ENCODE measurements at places on chromosomes 3 and 15.

- no peak for DNase-seq
Observed at GRCh38 chr3:66270288-66270687, 49.5 kb downstream of the SLC25A26 start.

GRCh38 chr3:15290736-15291135 lies 41.6 kb downstream of the SH3BP5 start:
- DNase-seq = no peak

GRCh38 chr3:147119989-147120388 lies 286.4 kb downstream of the ZIC4 start:
- no peak for DNase-seq

DNA sequence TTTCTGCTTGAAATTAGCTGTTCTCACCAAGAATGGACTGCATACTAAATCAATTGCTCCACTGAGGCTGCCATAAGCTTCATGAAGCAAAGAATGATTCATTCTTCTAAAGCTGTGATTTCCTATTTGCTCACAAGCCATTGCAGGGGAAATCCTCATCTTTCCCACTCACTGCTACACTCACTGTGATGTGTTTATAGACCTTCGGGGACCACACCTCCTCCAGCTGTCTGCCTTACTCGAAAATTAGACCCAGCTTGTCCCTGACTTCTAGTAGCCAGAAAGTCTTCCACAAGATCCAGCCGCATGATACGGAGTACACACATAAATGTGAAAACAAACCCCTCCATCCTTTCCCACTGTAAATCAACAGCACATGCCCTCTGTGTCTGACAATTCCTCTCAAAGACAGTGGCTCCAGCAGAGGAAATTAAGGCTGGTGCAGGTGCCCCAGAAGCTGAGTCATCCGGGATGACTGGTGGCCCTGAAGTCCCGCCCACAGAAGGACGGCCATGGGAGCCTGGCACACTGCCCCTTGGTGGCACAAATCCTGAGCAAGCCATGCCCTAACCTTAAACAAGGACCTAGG lies 172.0 kb downstream of the STT3B start:
- no peak for DNase-seq

DNA sequence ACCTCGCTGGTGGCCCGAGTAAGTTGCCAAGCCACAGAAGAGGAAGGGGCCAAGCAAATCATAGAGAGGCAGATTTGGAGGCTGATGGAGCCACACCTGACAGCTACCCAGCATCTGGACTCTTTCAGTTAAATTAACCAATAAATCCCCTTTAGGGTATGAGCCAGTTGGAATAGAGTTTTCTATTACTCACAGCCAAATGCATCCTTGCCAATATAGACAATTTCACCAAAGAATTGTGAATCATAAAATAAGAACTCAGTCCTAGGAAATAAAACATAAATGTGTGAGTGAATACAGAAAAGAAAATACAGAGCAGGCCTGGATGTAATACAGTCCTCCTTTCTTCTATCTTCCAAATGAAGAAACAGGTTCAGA lies 161.6 kb upstream of the ANKRD28 start:
- no peak for DNase-seq

GRCh38 chr3:57852896-57853295 lies 96.8 kb downstream of the SLMAP start:
- DNase-seq = no peak

DNA sequence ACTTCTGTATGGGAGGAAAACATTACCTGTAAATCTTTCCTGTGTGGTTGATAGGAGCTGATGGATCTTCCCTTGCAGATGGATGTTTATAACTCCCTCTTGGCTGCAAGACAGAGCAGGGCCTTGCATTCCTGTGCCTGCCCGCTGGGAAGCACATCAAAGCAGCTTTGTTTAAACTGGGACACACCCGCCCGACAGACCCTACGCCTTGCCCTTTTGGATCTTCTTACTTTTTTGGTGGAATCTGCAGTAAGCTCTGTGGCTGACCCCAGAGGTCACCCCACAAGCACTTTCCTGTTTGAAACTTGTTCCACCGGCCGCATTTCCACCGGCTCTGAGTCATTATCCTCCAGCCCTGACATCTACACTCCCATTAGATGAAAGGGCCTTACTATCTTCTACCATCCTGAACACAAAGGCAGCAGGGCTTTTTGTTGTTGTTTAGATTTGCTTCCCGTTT lies 244.1 kb upstream of the STT3B start:
- DNase-seq = peak; percentile 86

GRCh38 chr15:48330855-48331795 lies at the start of gene DUT:
Gene DUT (plus strand): TSS chr15:48331429. CDS start chr15:48331516, 87 bp downstream.
- no peak for DNase-seq

GRCh38 chr3:58497097-58497496 lies 5.2 kb downstream of the KCTD6 start:
- no peak for DNase-seq

DNA sequence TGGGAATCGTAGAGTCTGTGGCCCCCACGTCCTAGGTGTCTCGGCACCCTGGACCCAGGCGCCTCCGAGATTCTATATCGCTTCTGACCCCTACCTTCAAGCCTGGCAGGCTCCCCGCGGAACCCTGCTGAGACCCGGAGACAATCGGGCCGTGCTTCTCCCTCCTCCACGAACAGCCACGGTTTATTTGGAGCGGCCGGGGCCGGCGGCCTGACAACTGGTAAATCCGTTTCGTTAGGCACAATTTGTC lies 1.4 kb downstream of the GATA2 start:
- no peak for DNase-seq

DNA sequence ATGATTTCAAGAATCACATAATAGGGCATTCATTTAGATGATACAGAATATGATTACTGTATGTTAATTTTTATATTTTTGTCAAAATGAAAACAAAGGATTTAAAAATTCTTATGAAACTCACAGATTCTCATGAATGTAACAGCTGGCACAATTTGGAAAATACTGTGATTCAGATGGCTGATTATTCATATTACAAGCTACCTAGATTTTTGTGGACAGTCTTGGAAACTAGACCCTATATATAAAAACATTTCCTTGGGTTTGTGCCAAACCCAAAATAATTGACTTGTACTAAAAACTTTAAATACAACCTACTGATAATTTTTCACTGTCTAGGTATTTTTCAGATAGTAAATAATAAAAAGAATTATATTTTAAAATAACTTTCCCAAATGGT lies 26.2 kb downstream of the ZBED2 start:
- no peak for DNase-seq

DNA sequence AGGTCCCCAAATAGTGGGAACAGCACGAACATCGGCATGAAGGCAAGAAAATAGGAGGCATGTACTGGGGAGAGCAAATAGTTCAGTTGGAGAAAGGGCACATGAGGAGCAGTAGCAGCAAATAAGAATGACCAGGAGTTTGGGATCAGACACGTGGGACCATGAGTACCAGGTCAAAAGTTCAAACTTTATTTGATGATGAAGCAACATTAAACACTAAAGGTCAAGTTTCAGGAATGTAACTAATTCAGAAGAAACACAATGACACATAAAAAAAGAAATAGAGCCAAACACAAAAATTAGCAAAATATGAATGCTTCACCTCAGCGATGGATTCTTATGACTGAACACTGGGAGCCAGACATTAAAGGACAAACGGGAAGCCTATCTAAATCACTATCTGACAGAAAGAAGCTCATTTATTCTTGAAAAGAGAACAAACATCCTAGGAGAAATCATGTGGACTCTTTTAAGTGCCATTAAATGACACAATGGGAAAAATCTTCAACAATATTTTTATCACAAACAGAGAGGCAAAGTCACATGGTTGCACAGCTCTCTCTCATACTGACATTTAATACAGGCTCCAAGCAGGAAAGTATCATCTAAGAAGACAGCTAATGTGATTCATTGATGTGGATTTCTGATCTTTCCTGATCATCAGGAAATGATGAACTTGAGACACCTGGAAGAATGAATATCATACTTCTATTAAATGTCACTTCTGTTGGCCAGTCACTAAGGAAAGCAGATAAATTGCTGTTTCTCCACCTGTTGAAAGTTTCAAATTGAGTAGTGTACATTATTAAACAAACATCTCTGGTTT lies 216.9 kb upstream of the THBS1 start:
- DNase-seq = no peak

- no peak for DNase-seq
Observed at GRCh38 chr15:90813796-90814190, 54.6 kb upstream of the FURIN start.

DNA sequence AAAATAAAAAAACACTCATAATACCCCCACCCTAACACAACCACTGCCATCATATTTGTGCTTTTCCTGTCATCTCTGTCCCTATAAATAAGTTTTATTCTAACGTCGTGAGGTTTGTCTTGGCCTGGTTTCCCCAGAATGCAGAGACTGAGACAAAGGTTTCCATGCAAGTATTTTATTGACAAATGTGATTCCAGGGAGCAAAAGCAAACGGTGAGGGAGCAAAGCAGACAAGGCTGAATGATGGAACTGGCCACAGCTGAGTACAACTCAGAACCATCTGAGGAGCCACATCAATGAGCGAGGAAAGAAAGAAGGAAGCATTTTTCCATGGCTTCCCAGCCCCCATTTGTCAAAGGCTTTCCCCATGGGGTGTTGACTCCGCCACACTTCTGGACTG lies 37.7 kb upstream of the LARS2 start:
- no peak for DNase-seq

DNA sequence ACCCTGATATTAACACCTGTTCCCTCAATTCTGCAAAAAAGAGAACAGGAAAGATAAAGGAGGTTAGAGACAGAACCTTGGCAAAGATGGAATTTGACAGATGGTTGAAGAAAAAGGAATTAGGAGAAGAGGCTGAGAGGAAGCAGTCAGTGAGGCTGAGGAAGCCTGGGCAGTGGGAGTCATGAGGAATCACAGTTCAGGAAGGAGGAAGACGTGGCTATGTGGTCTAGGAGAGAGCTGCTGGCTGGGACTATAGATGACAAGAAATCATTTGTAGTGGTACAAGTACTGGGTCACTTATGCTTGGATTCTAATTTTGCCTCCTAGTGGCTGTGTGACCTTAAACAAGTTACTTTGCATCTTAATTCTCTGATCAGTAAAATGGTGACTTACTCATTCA lies 49.0 kb downstream of the LARS2 start:
- no peak for DNase-seq

DNA sequence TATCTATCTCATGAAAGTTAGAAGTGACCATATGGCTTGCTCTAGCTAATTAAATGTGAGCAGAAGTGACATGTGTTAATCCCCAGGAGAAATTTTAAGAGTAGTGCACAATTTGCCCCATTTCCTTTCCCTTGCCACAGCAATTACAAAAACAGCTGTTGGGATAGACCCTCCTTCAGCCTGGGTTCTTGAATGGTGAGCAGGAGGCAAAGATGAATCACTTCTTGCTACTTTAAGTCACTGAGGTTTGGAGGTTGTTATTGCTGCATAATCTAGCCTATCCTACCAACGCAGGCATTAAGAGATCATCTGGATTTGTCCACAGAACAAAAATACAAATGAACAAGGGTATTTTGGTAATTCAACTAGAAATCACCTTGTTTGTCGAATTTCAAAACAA lies 51.7 kb upstream of the CAPN7 start:
- DNase-seq = no peak

GRCh38 chr3:31096661-31097395 lies 202.4 kb upstream of the GADL1 start:
- DNase-seq = no peak

DNA sequence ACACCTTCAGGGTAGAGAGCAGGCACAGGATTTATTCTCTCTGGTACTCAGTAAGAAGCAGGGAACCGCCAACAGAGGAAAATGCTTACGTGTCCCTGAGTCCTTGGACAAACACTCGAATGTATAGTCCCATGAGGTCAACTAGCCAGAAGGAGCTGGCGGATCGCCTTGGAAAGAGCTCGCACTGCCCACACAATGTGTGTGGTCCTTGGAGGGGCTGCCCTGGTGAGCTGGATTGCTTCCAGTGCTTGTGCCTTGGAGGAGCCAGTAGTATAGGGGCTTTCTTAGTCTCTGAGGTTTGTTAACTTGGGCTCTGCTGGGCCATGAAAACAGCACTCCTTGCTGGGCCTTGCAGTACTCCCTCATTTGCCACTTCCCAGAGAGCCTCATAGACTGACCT lies 40.7 kb upstream of the VILL start:
- DNase-seq = no peak

GRCh38 chr15:86877171-86877631 lies 797.5 kb downstream of the AGBL1 start:
- DNase-seq = no peak

DNA sequence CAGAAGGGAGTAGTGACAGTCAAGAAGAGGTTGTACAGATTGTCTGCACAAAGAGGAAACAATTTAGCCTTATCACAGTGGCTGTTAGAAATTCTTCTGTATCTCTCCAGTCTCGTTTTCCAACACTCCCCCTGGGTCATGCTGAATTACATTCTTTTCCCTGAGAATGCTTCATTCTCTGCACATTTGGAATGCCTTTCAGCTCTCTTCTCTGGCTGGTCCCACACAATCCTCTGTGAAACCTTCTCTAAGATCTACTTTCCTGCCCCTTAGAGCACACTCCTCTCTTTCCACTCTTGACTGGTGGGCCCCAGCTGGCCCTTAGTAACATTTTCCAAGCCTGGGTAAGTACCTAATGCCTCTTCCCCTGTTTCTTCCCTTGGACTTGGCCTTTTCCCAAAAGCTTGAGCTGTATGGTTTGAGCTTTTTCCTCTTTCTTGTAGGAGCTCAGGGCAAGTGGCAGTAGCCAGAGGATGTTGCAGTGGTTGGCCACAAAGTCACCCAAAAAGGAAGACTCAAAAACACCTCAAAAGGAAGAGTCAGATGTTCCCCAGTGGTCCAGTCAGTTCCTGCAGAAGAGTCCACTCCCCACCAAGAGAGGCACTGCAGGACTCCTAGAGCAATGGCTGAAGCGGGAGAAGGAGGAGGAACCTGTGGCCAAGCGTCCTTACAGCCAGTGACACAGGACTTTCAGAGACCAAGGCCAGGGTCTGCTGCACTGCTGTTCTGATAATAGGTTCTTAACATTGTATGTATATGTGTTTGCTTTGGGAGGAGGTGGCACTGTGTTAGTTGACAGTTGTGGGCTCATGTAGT lies 25.7 kb downstream of the HMCES start:
- DNase-seq = no peak

DNA sequence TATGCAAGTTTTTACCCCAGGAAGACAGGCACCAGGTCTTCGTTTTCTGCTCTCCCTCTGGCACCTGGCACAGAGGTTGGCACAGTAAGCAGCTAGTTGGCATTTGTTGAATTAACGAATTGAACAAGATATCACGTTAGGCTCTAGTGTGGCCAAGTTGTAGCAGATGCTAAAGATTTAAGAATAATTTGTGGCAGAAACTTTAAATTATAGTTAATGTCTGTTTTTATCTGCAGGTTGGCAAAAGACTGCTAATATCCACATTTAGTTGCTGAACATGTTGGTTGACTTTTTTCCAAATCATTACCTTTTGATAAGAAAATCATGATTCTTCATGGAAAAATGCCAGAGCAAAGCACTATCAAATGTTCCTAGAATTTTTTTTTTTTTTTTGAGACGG lies 8.1 kb downstream of the CHRNA5 start:
- no peak for DNase-seq

DNA sequence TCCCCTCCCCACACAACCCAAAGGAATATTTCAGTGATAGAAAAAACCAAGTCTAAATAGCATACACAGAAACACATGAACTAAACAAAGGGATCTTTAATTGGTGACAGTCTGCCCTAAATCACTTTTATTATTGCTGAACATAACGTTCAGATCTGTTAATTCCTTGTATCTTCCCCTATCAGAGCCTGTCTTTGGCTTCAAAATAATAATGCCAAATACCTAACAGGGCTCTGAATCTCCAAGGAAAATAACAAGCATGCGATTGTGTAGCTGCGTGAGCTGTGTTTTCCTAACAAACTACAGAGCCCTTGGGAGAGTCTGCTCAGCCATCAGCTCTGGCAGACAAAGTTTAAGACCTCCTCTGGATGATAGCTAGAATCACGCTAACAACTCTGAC lies 1010.1 kb downstream of the ROBO1 start:
- no peak for DNase-seq

All from ecto neural progenitor cell (in vitro differentiated cells).